Activated CD8-positive, alpha-beta T cell treated with anti-CD3 and anti-CD28 coated beads for 36 hours (primary cell): ENCODE measurements at places on chromosomes 12 and 14. TPM values are rescaled to one million over a fixed set of nuclear protein-coding genes. Genes with fewer than 3 reads are reported as not detected.

DNA sequence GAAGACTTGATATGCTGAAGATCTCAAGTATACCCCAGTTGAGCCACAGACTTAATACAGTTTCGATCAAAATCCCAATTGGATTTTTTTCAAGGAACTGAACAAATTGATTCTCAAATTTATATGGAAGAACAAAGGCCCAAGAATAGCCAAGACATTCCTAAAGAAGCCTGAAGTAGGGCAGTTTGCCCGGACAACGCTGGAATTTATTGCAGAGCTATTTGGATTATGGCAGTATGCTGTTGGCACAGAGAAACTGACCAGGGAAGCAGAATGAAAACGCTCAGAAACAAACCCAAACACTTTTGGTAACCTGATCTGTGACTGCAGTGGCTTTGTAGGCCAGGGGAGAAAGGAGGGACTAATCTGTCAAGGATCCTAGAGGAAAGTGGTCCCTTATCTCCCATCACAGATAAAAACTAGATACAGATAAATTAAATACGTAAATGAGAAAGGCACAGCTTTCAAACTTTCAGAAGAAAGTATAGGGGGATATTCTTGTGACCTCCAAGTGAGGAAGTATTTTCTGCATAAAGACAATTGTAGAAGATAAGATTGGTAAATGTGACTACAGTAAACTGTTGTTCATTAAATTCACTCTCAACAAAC is 35.9 kb upstream of the GSC start:
- H3K4me1 ChIP-seq = no peaks in the 10 kb centered on the region
- no peak overlapping the region for H3K4me3 ChIP-seq
- H3K27me3 ChIP-seq = peaks cover 4% of the 10 kb centered on the region
- H3K36me3 ChIP-seq = no peaks in the 10 kb centered on the region
- DNase-seq = no peak

Gene PAN2
- 55.7 TPM for total RNA-seq

Gene LMNTD1
- total RNA-seq = not detected

Gene SMCO3
- not detected for total RNA-seq

DNA sequence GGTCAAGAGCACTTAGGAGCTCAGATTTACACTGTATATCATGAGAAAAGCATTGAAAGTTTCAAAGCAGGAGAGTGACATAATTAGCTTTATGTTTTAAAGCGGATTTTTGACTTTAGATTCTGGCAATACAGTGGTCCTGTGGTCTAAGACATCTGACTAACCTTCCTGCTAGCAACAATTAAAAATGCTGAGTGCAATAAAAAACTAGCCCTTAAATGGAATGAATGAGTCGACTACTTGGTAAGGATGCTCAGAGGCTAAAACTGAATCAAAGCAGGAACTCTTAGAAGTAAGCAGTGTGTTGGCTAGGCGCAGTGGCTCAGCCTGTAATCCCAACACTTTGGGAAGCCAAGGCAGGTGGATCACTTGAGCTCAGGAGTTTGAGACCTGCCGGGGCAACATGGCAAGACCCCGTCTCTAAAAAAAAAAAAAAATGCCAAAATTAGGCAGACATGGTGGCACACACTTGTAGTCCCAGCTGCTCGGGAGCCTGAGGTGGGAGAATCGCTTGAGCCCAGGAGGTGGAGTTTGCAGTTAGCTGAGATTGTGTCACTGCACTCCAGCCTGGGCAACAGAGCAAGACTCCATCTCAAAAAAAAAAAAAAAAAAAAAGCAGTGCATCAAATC is 18.9 kb downstream of the BICD1 start:
- H3K4me3 ChIP-seq = no peak overlapping the region
- no peaks in the 10 kb centered on the region for H3K27me3 ChIP-seq
- H3K27ac ChIP-seq = no peak overlapping the region
- H3K36me3 ChIP-seq = no peaks in the 10 kb centered on the region
- H3K4me1 ChIP-seq = peaks cover 4% of the 10 kb centered on the region

GRCh38 chr12:104025771-104026170 is 24.2 kb downstream of the GLT8D2 start:
- H3K4me1 ChIP-seq = no peaks in the 10 kb centered on the region
- no peak overlapping the region for H3K4me3 ChIP-seq
- no peak for DNase-seq
- H3K27ac ChIP-seq = no peak overlapping the region
- H3K27me3 ChIP-seq = peaks cover 6% of the 10 kb centered on the region

Gene SPX
- 0.20 TPM for total RNA-seq

Gene LRFN5
- total RNA-seq = not detected

- no peaks in the 10 kb centered on the region for H3K27me3 ChIP-seq
- no peak for DNase-seq
- H3K27ac ChIP-seq = no peak overlapping the region
- no peaks in the 10 kb centered on the region for H3K4me1 ChIP-seq
- H3K36me3 ChIP-seq = no peaks in the 10 kb centered on the region
These were observed 157.5 kb upstream of the ALG10B start for GRCh38 chr12:38159092-38159551.

DNA sequence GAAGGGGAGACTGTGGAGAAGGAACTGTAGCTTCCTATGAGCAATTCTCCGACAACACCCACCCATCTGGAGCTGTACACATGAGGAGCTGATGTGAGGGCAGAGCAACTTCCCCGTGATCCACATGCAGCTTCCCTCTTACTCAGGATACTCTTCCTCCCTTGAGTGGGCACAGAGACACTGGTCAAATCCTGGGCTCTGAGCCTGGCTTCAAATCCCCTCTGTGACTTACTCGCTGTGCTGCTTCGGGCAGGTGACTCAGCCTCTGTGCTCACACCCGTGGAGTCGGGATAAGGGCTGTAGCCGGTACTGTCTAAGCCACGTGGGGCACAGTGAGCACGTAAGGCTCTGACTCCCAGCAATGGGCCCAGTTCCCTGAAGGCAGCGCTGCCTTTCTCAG is 31.1 kb downstream of the ZFYVE21 start:
- no peak overlapping the region for H3K4me3 ChIP-seq
- no peak overlapping the region for H3K27ac ChIP-seq
- H3K27me3 ChIP-seq = no peaks in the 10 kb centered on the region
- H3K4me1 ChIP-seq = peaks cover 19% of the 10 kb centered on the region

Gene SMCO2
- 0.32 TPM for total RNA-seq

DNA sequence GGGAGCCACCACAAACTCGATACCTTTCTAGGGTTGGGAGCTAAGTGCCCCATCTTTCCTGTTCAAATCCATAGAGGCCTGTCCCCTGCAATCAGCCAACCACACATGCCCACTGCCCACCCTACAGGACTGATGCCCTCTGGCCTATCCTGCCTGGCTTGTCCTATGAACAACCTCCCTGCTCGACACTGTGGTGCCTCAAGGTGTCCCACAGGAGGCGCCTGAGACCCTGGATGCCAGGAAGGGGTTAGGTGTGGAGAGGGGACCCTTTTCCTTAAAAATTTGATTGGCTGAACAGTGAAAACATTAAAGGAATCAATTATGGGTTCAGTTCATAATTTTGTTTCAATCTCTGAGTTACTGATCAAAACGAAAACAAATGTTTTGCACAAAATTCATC is 97.3 kb upstream of the FZD10 start:
- H3K27ac ChIP-seq = no peak overlapping the region
- DNase-seq = no peak
- H3K36me3 ChIP-seq = no peaks in the 10 kb centered on the region
- no peaks in the 10 kb centered on the region for H3K4me1 ChIP-seq
- H3K27me3 ChIP-seq = peaks cover 1% of the 10 kb centered on the region
- H3K4me3 ChIP-seq = no peak overlapping the region

Gene INSM2
- not detected for total RNA-seq

- no peak overlapping the region for H3K27ac ChIP-seq
- H3K4me3 ChIP-seq = no peak overlapping the region
- DNase-seq = no peak
- H3K36me3 ChIP-seq = no peaks in the 10 kb centered on the region
These were observed 77.7 kb upstream of the FRMD6 start for GRCh38 chr14:51574009-51574408.

Gene OR6C65
- not detected for total RNA-seq

Gene CYP46A1
- total RNA-seq = 0.20 TPM

DNA sequence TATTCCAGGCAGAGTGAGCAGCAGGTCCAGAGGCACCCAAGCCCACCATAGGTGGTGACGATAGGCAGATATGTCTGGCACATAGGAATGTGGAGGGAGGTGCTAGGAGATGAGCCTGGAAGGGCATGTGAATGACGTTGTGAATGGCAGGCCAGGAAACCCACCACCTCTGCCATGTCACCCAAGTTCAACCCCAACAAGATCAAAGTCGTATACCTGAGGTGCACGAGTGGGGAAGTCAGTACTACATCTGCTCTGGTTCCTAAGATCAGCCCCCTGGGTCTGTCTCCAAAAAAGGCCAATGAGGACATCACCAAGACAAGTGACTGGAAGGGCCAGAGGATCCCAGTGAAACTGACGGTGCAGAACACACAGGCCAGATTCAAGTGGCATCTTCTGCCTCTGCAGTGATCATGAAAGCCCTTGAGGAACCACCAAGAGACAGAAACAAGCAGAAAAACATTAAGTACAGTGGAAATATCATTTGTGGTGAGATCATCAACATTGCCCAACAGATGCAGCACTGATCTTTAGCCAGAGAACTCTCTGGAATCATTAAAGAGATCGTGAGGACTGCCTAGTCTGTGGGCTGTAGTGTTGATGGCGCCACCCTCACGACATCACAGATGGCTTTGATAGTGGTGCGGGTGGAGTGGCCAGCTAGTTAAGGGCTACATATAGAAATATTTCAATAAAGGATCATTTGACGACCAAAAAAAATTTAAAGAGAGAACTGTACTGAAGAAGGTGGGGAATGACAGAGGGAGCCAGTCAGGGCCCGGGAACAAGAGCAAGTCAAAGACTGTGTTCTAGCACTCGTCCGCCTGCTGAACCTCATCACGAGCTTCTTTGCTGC is 99.7 kb downstream of the ZFP36L1 start:
- peaks cover 14% of the 10 kb centered on the region for H3K4me1 ChIP-seq
- DNase-seq = no peak
- H3K27ac ChIP-seq = no peak overlapping the region
- H3K4me3 ChIP-seq = no peak overlapping the region

Gene ABCC9
- not detected for total RNA-seq

Gene SLC6A12
- total RNA-seq = not detected

Gene GLS2
- total RNA-seq = 7.3 TPM

Gene IGF1
- total RNA-seq = 1.2 TPM

Gene EML5
- total RNA-seq = 2.7 TPM

DNA sequence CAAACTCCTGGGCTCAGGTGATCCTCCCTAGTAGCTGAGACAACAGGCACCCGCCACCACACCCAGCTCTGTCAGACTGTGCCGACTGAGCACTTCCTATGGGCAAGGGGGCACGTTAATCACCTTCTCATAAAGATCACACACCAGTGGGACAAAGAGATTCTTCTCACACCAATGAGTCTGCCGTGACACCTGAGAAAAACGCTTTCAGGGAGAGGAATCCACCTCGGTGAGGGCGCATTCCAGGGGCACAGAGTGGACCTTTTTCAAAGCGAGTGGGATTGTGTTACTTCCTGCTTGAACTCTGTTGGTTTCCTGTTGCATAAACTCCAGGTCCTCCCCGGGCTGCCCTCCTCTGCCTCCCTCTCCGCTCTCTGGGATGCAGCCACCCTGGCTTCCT is 17.5 kb upstream of the SCARB1 start:
- DNase-seq = no peak
- no peak overlapping the region for H3K4me3 ChIP-seq
- peaks cover 12% of the 10 kb centered on the region for H3K4me1 ChIP-seq
- H3K27me3 ChIP-seq = no peaks in the 10 kb centered on the region

DNA sequence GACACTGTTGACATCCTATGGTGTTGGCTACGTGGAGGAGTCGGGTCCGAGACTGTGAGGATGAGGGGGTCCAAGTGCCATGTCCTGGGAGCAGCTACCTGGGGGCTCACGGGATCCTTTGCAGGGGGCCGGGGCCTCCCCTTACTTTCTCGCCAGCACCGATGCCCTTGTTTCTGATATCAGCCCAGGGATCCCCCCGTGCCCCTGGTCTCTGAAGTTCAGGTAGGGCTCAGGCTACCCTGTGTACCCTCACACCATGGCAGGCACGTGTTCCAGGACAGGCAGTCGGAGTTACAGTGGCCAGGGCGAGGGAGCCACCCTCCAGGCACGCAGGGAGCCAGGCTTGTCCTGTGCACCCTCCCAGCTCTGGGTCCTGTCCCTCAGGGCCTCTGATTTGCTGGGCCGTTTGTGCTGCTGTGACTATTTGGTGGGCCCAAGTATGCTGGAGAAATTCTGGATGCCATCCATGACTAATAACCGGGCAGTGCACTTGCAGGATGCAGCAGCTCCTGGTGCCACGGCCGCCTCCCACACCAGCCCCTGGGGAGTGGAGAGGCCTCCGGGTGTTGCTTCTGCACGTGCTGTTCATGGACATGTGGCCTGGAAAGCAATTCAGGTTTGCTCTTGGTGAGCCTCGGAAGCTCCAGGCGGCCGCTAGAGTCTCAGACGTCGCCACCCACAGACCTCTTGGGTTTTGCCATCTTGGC is 93.1 kb upstream of the SFSWAP start:
- no peak for DNase-seq
- no peaks in the 10 kb centered on the region for H3K4me1 ChIP-seq

DNA sequence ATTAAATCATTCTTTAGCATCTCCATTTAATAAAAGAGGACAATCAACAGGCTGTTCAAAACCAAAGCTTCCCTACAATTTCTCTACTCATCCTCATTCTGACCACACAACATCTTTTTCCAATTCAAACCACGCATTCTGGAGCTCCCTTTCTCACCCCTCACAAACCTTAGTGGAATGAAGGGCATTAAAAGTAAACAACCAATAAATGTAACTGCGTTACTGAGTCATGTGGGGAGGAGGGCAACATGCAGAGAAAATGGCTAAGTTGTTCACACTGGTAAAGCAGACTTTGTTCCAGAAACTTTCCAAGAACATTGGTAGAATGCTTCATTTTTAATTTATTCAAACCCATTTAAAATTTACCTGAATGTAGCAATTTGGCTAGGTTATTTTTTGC is 19.6 kb downstream of the SOX5 start:
- no peaks in the 10 kb centered on the region for H3K27me3 ChIP-seq
- no peak overlapping the region for H3K27ac ChIP-seq
- H3K4me3 ChIP-seq = no peak overlapping the region
- H3K4me1 ChIP-seq = no peaks in the 10 kb centered on the region
- no peaks in the 10 kb centered on the region for H3K36me3 ChIP-seq

Gene SIX4
- not detected for total RNA-seq

Gene CD4
- 11.1 TPM for total RNA-seq

- H3K4me3 ChIP-seq = no peak overlapping the region
- H3K27ac ChIP-seq = no peak overlapping the region
- no peaks in the 10 kb centered on the region for H3K27me3 ChIP-seq
- no peaks in the 10 kb centered on the region for H3K4me1 ChIP-seq
These were observed 106.3 kb upstream of the VRK1 start for GRCh38 chr14:96690713-96691383.
